ENCODE measurements at places on chromosomes 12 and 14. TPM values are rescaled to one million over a fixed set of nuclear protein-coding genes. Genes with fewer than 3 reads are reported as not detected.

- no peak for DNase-seq
Observed at GRCh38 chr14:25237845-25238244, 187.9 kb upstream of the STXBP6 start.

DNA sequence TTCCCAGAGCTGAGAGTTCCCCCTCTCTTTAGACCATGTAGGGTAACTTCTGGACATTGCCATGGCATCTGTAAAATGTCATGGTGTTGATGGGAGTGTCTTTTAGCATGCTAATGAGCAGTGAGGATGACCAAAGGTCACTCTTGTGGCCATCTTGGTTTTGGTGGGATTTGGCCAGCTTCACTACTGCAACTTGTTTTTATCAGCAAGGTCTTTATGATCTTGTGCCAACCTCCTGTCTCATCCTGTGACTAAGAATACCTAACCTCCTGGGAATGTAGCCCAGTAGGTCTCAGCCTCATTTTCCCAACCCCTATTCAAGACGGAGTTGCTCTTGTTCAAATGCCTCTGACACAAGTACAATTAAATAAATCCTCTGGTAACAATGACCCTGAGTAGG lies 244.4 kb downstream of the NEDD1 start:
- no peak for DNase-seq

- DNase-seq, result no peak
Observed at GRCh38 chr12:77549383-77550128, 281.1 kb upstream of the NAV3 start.

DNA sequence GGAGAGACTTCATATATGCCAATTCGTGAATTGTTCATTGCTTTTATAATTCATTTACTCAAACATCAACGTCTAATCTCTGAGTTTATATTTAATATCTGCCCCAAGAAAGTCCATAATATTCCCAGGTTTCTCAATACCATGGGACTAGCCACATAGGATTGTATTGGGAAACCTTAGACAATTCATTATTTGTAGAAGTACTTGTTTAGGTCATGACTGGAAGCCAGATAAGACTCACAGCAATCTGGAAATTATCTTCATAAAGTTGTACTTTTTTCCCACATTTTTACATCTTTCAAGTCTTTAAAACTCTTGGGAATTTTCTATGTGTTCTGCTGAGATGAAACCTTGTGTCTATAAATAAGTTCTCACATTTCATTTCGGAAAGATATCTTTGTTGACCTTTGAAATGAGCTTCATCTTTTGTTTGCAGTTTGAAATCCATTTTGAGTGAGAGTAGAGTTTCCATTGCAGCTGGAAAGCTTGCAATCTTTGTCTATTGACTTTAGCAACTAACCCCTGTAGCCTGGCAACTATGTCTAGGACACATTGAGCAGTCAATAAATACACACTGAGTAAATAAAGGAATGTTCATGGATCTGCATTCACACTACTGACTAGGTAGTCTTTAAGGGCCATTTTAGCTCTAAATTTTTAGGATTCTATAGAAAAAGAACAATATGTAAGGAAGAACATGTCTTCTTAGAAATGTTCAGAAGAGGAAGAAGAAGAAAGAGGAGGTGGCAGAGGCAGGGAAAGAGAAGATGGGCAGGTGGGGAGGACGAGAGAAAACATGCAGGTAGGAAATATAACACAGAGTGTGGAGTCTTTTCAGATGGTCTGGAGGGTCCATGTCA lies 154.4 kb downstream of the LRIG3 start:
- DNase-seq, result no peak

ARMH4 gene
- total RNA-seq, result 17.8 TPM

- no peak for DNase-seq
Observed at GRCh38 chr14:95206534-95206933, 49.2 kb upstream of the DICER1 start.

WNT1 gene
- total RNA-seq, result not detected

MYF5 gene
- not detected for total RNA-seq

DNA sequence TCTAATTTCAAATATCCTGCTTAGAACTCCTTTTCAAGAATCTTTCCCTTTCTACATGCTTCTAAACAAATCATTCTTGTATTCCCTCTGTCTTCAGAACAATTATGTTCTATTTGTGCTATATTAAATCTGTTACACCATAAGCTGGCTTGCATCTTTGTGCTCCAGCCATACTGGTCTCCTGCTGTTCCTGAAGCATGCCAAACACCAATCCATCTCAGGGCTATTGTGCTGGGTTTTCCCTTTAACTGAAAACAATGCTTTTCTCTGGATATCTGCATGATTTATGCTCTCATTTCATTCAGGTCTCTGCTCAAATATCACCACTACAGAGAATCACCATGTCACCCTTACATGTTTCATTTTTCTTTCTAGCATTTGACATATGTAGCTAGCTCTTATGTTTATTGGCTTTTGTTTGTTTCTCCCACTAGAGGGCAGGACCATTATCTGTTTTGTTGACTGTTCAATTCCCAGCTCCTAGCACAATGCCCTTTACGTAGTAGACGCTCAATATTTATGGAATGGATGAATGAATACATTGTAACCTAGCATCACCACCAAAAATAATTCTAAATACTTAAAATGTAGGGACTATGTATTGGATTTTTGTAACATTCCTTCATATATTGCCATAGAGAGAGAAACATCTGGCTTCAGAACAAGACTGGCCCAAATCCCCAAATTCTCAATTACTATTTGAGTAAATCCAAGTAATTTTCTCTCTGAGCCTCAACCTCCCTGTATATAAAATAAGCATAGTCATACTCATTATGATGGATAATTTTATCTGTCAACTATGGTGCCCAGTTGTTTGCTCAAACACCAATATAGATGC lies 302.0 kb upstream of the SYT1 start:
- no peak for DNase-seq

- DNase-seq, result no peak
Observed at GRCh38 chr14:52861403-52861802, 70.0 kb upstream of the GNPNAT1 start.

CACNA1C gene
- 6.8 TPM for total RNA-seq

GRCh38 chr12:85920324-85920947 lies 46.3 kb downstream of the NTS start:
- DNase-seq, result no peak

GRCh38 chr14:63726499-63726898 lies 1.4 kb downstream of the SGPP1 start:
- no peak for DNase-seq

DNA sequence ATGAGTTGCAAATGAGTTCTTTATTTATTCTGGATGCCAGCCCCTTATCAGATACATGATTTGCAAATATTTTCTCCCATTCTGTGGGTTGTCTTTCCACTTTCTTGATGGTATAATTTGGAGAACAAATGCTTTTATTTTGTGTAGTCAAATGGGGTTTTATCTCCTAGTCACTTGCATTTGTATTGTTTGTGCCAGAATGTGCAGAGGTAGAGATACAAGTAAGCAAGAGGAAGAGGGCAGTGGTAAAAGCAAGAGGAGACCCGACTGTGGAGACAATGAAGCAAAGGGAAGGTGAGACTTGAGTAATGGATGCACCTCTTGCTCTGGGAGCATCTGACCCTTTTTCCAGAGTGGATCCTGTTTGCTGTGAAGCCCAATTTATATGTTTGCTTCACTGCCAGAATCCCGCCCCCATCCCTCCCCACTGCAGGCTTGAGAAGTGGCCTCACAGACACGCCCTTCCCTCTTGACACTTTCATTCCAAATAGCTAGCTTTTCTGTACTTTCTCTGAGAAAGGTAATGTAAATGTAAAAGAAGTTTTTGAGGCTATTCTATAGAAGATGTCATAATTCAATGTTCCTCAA lies 786 bp upstream of the PFKM start:
- DNase-seq, result no peak

- no peak for DNase-seq
Observed at GRCh38 chr12:34384693-34385092, 362.4 kb downstream of the ALG10 start.

DNA sequence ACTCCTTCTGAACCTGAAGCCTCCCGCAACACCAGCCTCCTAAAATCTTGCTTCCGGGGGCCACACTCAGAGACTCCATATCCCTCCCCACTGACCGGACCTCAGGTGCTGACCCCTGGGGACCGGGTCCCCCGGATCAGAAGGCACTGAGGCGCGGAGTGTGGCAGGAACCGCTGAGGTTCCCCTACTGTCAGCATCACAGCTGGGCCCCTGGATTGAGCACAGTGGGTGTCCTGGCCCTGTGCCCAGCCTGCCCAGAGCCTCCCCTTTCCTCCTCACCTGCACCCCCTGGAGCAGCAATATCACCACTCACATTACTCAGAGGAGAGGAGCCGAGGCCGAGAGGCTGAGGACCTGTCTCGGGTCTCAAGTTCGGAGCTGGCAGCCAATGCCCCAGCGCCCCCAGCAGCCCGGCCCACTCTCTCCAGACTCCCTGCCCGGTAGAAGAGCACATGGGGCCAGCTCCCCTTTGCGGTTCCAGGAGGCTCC lies 101.2 kb upstream of the EIF5 start:
- no peak for DNase-seq

GRCh38 chr12:99234702-99235101 lies 412.9 kb upstream of the GARIN6 start:
- DNase-seq, result no peak

MYO1H gene
- not detected for total RNA-seq

GRCh38 chr12:52615912-52616311 lies 2.4 kb downstream of the KRT73 start:
- no peak for DNase-seq

ESR2 gene
- total RNA-seq, result 26.2 TPM

DNA sequence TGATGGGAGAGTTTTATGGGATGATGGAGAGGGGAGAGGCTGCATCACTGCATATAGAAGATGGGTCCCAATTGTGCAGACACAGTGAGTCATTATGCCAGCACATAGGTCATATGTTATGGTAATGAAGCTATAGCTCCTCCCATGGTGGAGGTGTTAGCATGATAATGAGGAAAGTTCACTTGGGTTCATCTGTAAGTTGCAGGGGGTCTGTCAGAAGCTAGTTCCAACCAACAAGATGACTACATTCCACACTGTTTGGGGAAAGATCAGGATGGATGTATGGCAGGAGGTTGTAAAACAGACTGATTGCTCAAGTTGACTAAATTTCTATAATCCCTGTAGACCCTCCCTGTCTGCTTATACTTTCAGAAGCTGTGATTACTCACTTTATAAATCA lies 561.3 kb downstream of the C12orf50 start:
- no peak for DNase-seq
